ENCODE measurements at places on chromosomes 12 and 14. TPM values are rescaled to one million over a fixed set of nuclear protein-coding genes. Genes with fewer than 3 reads are reported as not detected.

- DNase-seq: no peak
Observed at GRCh38 chr12:28021704-28022103, 49.2 kb upstream of the PTHLH start.

DNA sequence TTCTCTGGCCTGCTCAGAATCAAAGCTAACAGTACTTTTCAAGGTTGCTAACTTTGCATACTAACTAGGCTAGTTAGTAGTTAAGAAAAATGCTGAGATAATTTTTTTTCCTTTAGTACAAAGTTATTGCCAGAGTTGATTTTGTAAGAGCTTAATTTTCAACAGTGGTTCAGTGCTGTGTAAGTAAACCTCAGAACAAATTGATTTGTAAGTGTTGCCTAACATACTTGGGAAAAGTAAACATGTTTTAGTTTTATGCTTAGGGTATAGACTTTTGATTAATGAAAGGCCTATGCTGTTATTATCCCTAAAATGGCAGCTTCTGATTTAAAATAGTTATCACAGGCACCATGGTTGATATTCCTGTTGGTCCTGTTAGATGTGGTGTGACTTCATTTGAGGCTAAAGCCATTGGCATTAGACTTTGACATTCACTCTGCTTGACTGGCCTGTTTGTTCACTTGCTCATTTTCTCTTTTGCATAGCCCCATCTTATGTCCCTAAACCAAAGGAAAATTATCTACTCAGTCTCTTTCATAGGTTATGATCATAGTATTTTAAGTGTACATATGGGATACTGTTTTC lies 5.2 kb downstream of the CMAS start:
- no peak for DNase-seq

ADSS1 gene
- polyA plus RNA-seq: 15.1 TPM

SLC35E3 gene
- polyA plus RNA-seq: 17.9 TPM

- DNase-seq: no peak
Observed at GRCh38 chr14:104913435-104913834, 11.2 kb upstream of the PLD4 start.

DNA sequence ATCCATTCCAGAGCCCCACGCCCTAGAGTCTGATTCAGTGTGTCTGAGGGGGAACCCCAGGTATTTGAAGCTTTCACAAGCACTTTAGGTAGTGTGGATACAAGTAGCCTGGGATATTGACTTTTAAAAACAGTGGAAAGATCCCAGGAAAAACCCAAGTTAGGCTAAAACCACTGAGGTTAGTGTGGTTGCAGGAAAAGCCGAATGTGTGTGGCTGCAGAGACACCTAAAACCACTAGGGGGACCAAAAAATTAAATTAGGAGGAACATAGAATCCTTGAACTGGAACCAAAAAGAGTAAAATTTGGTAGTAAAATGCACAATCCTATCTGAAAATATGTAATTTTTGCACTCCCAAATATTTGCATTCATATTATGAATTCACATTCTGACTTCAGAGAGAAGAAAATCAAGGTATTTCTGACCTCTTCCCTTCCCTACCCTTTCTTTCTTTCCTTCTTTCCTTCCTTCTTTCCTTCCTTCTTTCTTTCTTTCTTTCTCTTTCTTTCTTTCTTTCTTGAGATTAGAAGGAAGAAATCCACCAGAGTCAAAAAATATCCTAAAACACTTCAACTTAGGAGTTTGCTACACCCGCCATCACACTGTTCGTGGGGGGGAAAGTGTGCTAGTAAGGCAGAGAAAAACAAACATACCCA lies 37.8 kb downstream of the SLCO1A2 start:
- DNase-seq: no peak
